ENCODE measurements at places on chromosomes 11 and 22.

DNA sequence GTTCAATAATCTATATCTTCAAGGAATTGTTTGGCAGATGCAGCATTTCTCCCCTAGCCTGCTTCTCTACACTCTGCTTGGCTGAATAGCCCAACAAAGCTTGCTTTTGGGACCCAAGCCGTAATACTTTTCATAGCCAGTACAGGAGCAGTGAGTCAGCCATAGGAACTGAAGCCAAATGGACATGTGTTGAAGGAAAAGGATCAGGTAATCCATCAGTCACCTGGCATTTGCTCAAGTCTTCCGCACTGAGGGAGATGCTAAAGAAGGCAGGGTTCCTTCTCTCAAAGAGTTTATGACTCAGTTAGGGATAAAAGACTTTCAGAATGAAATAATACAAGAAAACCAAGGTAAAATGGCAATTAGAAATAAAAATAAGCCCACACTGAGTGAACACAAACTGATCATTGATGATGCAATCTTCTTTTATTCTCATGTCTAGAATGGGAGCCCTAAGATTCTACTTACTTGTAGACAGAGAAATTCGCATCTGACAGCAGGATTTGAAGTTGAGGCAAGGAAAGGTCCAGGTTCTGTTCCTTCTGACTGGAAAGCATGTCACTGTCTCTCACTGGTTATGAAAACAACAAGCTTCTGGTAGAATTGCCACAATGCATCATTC lies 13.2 kb downstream of the C11orf87 start:
- DNase-seq = no peak

DNA sequence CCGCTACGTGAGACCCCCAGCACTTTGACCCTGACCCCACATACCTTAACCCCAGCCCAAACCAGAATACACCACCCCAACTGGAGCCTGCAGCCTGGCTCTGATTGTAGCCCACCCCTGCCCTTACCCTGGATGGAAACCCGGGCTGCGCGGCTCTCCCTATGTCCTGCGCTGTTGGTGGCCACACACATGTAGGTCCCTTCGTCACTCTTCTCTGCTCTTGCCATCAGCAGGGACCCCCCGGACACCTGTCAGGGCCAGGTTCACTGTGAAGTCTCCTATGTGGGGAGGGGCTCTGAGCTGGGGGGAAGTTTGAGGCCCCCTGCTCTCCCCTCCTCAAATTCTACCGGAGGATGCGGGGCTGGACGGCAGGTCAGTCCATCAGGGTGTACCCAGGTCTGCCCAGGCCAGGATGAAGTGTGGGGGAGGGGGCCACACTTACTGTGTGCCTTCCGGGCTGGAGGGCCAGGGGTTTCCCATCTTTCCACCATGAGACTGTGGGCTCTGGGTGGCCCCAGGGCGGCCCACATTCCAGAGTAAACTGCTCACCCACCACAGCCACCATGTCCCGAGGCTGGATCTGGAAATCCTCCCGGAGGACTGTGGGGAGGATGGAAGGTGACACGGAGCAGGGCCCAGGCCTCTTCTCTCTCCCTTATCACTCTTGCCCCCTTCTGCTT lies 1.5 kb downstream of the ROBO4 start:
- no peak for DNase-seq

DNA sequence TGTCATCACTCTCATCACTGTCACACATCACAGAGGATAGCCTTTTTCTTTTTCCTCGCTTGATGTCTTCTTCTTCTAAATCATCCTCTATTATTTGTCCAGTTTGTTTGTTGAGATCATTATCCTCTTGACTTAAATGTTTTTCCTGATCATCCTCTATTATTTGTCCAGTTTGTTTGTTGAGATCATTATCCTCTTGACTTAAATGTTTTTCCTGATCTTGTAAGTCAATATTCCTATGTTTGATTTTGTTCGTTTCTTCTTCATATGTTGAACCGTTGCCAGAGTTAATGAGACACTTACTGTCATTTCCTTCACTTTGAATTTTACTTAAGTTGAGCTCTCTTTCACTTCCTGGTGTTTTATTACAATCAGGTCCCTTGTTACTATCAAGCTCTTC lies 5.6 kb downstream of the CCDC82 start:
- no peak for DNase-seq

- no peak for DNase-seq
Observed at GRCh38 chr22:23138584-23139435, 3.0 kb downstream of the RSPH14 start.

DNA sequence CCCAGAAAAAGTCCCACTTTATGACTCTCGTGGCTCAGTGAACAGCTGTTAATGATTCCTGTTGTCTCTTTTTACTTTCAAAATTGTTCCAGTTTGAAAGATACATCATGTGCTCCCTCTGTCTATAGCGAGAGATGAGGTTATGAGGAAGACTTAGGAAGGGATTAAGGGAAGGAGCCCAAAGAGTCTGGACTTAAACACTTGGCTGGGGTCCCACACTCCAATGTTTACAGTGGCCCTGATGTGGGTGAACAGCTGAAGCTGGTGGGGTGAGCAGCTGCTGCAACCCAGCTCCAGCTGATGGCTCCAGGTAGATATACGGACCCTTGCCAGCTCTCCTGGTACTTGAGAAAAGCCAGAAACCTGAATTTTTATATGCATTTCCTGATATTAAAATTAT lies 84.5 kb upstream of the PLET1 start:
- no peak for DNase-seq

GRCh38 chr11:1277936-1278512 lies 31.4 kb downstream of the TOLLIP start:
- no peak for DNase-seq

DNA sequence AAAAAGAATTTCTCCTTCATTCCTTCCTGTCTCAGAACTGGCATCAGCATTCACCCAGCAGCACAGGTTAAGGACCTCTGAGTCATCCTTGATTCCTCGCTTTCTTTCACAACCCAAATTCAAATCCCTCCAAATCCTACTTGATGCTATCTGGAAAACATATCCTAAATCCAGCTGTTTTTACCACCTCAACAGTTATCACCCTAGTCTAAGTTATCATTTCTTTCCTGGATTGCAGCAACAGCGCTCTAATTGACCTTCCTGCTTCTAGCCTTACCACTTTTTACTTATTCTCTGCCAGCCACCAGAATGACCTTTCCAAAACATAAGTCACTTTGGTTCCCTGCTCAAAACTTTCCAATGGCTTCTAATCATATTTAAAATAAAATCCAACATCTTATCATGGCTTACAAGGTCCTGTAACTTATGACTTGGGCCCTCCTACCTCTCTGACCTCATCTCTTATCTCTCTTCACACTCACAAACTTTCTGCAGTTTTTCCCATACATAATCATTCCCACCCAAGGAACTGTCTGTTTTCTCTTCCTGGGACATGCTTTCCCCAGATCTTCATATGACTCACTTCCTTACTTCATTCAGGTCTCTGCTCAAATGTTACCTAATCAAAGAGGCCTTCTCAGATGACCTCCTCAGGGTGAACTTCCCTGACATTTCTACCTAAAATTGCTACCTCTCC lies 119.4 kb downstream of the TTC28 start:
- no peak for DNase-seq

DNA sequence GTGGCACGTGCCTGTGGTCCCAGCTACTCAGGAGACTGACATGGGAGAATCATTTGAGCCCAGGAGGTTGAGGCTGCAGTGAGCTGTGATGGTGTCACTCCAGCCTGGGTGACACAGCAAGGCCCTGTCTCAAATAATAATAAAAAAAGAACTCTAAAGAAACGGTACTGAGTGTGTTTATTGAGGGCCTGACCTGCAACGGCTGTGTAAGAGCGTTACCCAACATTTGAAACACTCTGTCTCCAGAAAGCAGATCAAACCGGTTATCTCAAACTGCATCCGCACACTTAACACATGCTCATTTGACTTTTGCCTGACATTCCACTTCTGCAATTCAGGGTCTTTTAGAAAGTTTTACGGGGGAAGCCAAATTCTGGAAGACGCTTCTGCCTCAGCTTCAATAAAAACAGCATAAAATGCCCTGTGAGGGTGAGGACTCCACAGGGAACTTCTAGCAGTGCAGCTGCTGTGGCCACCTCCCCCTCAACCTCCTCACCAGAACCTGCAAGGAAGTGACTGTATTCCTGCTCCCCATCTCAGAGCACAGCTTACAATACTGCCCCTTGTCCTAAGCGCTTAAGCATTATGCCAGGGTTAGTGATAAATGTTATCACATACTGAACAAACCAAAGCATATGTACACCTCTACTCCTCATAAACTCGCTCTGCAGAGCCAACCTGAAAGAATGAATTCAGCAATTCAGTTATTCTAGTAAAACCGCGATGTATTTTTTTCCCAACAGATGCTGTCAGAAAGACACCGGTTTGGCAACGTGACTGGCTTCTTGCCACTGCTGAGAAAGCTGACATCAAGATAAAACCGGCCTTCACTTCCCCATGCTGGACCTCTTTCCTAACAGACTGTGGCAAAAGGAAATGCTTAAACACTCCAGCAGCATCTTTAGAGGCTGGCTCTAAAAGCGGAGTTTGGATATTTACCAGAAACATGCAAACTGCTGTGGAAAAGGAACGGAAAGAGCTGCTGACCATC lies 52.2 kb downstream of the PRDM10 start:
- no peak for DNase-seq

DNA sequence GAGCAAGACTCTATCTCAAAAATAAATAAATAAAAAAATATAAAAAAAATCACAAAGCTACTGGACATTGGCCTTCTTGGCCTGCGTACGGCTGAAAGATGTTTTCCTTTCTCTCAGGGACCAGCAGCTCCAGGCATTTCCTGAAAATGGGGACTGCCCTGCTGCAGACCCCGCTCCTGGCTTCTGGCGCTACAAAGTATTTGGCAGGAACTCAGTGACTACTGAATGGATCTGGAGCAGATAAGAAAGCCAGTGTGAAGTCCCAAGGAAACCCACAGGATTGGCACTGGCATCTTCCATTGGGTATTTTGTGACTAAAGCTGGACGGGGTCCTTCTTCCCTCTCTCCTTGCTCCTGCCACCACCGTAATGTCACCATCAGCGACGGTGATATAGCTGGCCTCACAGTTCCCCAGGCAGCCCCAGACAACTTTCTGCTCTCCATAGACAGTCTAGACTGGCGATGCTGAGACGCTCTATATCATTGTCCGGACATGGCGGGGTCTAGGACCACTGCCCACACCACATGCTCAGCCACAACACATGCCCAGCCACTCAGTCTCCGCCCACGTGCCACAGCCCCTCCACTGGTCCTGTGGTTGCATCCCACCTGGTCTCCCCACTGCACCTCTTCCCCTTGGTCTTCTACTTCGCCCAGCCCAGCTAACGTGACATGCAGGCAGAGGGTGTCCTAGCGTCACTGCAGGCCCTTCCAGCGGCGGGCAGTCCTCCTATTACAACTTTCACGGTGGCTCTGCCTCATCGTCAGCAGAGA lies 22.7 kb upstream of the YPEL1 start:
- DNase-seq = no peak

DNA sequence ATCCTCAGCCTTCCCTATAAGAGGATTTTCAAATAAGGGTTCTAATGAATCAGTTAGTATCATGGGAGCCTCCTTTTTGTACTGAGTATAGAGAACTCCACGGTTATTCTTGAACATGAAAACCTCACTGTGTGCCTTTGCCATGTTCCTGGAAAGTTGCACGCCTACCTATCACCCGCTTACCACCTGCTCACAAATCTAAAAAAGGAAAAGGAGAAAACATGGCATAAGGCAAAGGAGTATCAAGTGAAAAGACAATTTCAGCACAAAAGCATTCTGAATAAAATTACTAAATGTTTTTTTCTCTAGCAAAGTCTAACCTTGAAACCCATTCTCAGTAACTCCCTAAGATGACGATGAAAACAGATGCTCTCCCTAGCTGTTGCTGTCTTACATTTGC lies 511.8 kb upstream of the API5 start:
- no peak for DNase-seq

DNA sequence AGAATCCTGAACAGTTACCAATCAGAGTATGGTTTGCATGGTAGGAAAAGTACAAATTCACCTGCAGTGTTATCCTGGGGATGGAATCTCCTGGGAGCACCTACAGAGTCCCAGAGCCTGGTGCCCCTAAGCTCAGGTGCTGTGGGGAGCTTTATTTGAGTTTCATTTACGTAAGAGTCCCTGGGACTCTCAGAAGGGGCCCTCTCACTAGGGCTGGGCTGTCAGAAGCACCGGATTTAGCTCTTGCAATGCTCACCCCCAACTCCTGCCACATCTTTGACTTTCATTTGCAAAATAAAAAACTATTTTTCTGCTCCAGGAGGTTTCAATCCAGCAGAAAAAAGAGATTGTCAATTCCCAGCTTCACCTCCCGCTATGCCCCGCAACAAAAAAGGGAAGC lies 569.8 kb upstream of the B3GAT1 start:
- no peak for DNase-seq

GRCh38 chr22:33746501-33746928 lies 173.8 kb downstream of the LARGE1 start:
- no peak for DNase-seq

DNA sequence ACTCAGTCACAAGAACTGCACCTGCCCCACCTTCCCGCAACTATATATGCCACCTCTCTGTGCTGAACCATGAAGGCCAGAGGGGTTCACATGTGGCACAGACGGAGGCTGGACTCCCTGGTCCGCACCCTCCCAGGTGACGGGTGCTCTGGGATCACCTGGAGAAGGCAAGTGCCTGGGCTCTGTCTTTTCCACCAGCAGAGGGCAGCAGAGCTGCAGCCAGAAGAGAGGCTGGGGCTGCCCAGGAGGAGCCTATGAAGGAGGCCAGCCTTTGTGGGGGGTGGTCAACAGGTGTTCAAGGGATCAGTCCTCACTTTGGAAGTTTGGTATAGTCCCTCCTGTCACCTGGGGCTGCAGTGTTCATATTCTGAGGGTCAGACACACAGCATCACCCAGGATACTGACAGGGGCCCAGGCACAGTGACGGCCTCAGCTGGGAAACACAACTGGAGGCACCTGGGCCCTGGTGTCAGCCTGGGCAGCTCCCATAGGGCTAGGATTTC lies 39.2 kb upstream of the IGLL5 start:
- DNase-seq = no peak

DNA sequence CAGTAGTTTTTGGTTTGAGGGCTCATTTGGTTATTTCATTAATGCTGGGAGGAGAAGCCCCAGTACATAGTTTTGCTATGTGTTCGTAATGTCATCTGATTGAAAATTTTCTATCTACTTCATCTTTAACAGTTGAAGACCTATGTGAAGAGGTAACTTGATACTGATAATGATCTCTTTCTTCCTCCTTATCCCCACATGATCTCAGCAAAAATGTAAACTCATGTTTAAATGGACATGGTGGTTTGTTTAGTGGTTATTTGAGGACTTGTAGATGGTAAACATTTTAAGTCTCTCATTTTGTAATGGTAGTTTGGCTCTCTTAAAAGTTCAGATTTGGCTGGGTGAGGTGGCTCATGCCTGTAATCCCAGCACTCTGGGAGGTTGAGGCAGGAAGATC lies 53.7 kb upstream of the SPTBN2 start:
- no peak for DNase-seq

- no peak for DNase-seq
Observed at GRCh38 chr11:4095509-4096230, 1.1 kb downstream of the RRM1 start.

GRCh38 chr22:38706901-38707195 lies 1.1 kb downstream of the GTPBP1 start:
- DNase-seq = no peak
